K562 (cell line): ENCODE measurements at places on chromosomes 4 and X. TPM values are rescaled to one million over a fixed set of nuclear protein-coding genes. Genes with fewer than 3 reads are reported as not detected.

DNA sequence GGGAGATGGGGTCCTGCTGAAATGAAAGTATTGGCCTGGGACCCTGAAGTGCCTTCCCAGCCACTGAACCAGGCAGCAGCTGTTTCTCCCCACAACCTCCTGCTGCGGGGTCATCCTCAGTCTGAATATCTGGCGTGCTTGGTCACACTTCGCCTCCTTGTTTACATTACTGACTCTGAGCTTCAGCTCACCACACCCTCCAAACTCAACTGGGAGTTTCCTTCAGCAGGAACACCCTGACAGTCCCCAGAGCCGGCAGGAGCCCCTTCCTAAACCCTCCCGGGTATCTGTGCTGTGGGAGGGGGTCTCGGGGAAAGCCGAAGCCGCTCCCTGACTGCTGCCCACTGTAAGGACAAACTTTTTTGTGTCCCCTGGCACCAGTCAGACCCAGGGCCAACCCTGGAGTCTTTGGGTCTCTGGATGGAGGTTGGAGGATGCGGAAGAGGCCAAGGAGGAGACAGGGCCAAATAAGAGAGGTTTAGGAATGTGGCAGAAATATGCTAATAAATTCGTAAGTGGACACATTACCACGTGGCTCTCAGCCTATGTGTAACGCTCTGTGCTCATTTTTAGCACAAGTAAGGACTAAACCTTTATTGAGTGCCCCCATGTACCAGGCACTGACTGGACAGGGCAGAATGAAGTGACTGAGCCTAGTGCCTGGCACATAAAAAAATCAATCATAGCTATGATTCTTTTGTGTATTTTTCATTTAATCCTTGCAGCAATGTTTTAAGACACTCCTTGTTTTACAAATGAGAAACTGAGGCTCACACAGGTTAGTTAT, 20.7 kb downstream of the FHDC1 start:
- H3K27ac ChIP-seq, result no peak overlapping the region
- DNase-seq, result no peak
- no peaks in the 10 kb centered on the region for H3K27me3 ChIP-seq
- no peaks in the 10 kb centered on the region for H3K36me3 ChIP-seq
- no peak overlapping the region for H3K4me3 ChIP-seq

Gene ZDHHC15
- 0.07 TPM in 1 of 2 replicates, not detected in the other for total RNA-seq

Gene PFKFB1
- 0.24 TPM in 1 of 2 replicates, not detected in the other for total RNA-seq

DNA sequence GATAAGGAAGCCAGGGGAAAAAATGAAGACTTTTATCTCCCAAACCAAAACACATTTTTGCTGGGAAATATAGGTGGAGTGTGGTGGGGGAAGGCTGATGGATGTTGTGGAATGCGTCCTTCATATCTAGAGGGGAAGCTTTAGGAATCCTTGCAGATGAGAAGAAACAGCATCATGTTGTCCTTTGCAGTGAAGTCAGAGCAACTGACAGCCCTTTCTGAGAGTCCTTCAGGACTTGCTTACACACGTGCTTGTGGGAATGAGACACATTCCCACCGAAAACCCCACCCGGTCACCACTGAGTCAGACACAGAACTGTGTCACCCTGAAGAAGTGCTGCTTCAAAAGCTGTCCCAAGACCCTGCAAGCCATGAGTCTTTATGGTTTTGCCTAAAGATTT, 81.5 kb downstream of the SHROOM2 start:
- no peaks in the 10 kb centered on the region for H3K36me3 ChIP-seq
- no peak overlapping the region for H3K27ac ChIP-seq
- no peak for DNase-seq
- no peak overlapping the region for H3K4me3 ChIP-seq

DNA sequence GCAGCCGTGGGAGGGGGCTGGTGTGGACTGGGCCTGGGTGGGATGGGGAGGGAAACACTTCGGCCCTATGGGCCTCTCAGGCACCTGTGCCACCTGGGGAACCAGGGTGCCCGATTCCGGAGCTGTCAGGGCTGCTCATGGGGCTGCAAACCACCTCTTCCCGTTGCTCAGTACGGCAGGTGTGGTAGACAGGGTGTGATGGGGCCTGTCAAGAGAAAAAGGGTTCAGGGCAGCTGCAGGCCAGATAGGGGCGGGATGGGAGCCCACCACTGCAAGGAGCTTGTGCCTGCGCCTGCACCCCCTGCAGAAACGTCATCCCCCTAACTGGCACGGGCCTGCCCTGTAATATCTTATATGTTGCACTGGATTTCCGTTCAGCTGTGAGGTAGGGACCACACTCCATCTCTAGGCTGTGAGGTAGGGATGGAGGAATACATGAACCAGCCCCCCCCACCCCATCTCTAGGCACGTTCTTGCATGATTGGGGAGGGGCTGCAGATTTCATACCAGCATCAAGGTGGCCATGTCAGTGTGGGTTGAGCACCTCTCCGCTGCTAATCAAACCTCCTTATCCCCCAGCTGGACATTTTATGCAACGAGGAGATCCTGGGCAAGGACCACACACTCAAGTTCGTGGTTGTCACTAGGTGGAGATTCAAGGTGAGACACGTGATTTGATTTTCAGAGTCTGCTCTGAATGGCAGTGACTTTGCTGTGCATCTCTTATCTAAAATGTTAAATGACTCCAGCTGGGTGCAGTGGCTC, 59.0 kb downstream of the PCGF3 start:
- H3K36me3 ChIP-seq, result peaks cover 89% of the 10 kb centered on the region; the same call in 2 of the 3 replicates
- no peaks in the 10 kb centered on the region for H3K27me3 ChIP-seq
- no peak overlapping the region for H3K27ac ChIP-seq

DNA sequence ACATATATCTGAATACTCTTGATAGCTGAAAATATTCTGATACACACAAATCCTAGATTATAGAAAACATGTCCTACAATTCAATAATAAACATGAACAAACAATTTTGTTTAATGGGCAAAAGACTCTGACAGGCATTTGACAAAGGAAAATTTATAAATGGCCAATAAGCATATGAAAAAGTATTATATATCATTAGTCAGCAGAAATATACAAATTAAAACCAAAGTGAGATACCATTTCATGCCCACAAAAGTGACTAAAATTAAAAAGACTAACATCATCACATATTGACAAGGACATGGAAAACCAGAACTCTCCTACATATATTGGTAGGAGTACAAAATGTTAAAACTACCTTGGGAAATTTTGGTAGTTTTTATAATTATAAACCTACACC, 2.7 kb upstream of the MAPK10 start:
- H3K4me3 ChIP-seq, result no peak overlapping the region
- no peaks in the 10 kb centered on the region for H3K27me3 ChIP-seq
- H3K27ac ChIP-seq, result no peak overlapping the region
- no peak for DNase-seq

DNA sequence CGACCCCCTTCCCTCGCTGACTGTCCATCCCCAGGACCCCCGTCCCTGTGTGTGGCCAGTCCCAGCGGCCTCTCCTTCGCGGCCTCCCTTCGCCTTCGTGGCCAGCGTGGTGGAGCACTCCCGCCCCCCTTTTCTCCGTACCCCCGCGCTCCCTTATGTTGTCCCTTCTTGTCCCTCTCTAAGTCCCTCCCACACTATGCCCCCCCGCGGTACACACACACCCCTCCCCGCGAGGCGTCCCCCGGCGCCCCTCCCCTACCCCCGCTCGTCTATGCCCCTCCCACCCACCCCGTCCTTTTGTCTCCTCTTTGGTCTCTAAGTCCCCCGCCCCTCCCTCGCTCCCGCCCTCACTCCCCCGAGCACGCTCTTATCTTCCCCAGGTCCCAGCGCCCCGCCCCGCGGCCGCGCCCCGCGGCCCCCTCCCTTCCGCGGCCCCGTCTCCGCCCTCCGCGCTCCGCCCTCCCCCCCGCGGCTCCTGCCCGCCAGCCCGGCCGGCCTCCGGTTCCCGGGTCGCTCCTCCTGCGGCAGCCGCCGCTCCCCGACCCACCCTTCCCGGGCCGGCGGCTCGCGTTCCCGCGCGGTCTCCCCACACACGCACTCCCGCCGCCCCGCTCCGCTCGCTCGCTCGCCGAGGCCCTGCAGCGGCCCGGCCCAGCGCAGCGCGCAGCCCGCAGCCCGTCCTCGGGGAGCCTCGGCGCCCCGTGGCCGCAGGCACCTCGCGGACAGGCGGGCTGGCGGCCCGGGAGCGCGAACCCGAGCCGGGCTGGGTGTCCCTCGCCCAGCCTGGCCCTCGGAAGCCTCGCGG, 26.3 kb downstream of the UTP14A start:
- no peaks in the 10 kb centered on the region for H3K27me3 ChIP-seq
- DNase-seq, result peak; percentile 93
- H3K36me3 ChIP-seq, result peaks cover 27% of the 10 kb centered on the region
- peak overlapping the region; percentile 65 for H3K4me3 ChIP-seq

GRCh38 chrX:153924149-153924861, 1.8 kb downstream of the ARHGAP4 start:
- H3K36me3 ChIP-seq, result peaks cover 17% of the 10 kb centered on the region; the same call in 2 of the 3 replicates
- peak overlapping the region; percentile 98; the same call in 2 of the 3 replicates for H3K27ac ChIP-seq
- DNase-seq, result no peak
- H3K4me3 ChIP-seq, result no peak overlapping the region; the same call in 1 of the 2 replicates

- DNase-seq, result no peak
- no peak overlapping the region for H3K4me3 ChIP-seq
- no peak overlapping the region for H3K27ac ChIP-seq
- H3K36me3 ChIP-seq, result no peaks in the 10 kb centered on the region
Measured at GRCh38 chrX:82973646-82974045, 534.4 kb upstream of the POU3F4 start.

DNA sequence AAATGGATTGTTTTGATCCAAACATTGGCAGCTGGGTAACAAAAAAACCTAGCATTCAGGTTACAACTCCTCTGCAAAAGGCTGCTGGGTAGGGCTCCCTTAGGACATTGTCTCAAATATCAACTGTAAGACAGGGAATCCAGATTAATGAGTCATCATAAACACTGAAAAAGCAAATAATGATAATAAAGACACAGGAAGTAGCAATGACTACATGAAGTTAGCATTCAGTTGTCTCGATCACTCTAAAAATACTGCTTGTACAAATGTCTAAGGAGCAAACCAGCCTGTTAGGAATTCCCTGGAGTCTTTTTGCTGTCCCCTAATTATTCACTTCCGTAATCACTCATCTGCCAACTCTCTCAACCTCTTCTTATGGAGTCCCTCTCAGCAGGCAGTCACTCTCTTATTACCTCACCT, 259.2 kb downstream of the GPC3 start:
- no peak overlapping the region for H3K27ac ChIP-seq
- no peak overlapping the region for H3K4me3 ChIP-seq
- no peaks in the 10 kb centered on the region for H3K4me1 ChIP-seq
- no peaks in the 10 kb centered on the region for H3K27me3 ChIP-seq
- no peak for DNase-seq
- H3K36me3 ChIP-seq, result no peaks in the 10 kb centered on the region
